ENCODE measurements at places on chromosomes 11 and 22. TPM values are rescaled to one million over a fixed set of nuclear protein-coding genes. Genes with fewer than 3 reads are reported as not detected.

DNA sequence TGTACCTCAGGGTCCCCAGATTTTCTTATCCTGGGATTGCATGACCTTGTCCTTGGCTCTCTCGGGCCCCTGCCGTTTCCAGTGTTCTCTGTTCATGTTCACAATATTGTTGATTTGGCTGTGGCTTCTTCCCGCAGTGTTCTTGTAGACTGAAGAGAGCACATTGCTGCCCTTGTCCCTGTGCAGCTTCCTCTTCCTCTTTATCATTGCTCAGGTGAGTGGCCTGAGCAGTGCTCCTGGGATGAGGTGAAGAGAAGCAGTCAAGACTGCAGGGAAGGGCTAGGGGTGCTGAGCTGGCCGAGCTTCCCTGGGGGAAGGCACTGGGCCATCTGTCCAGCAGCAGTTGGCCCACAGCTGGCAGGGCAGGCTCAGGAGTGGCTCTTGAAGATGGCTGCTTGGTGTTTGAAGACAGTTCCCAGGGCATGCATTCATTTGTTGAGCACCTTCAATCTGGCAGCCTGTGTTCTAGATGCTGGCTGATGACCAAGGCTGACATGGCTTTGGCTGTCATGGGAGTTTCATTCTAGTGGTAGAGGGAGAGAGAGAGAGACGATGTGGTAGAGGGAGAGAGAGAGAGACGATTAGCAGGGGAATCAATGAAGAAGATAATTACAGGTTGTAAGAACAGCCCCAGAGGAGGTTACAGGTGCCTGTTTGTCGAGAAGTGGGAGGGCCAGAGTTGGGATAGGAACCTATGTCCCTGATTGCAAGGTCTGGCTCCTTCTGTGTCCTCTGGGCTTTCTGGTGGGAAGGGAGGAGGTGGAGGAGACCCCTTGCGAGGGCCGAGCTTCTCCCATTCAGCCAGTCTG lies 17.4 kb downstream of the BMAL1 start:
- no peak for DNase-seq

- no peak for DNase-seq
Measured at GRCh38 chr11:74603845-74604244, 11.5 kb downstream of the POLD3 start.

DNA sequence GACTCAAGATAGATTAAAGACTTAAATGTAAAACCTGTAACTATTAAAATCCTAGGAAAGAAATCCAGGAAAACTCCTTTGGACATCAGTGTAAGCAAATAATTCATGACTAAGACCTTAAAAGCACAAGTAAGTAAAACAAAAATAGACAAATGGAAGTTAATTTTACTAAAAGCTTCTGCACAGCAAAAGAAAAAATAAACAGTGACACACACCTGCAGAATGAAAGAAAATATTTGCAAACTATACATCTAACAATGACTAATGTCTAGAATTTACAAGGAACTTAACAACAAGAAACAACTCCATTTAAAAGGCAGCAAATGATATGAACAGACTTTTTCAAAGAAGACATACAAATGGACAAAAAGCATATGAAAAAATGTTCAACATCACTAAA lies 359.1 kb downstream of the LUZP2 start:
- no peak for DNase-seq

GRCh38 chr11:117916956-117917355 lies 12.2 kb downstream of the TMPRSS13 start:
- no peak for DNase-seq

- DNase-seq: no peak
Measured at GRCh38 chr11:66841861-66842260, 1.4 kb upstream of the RCE1 start.

DNA sequence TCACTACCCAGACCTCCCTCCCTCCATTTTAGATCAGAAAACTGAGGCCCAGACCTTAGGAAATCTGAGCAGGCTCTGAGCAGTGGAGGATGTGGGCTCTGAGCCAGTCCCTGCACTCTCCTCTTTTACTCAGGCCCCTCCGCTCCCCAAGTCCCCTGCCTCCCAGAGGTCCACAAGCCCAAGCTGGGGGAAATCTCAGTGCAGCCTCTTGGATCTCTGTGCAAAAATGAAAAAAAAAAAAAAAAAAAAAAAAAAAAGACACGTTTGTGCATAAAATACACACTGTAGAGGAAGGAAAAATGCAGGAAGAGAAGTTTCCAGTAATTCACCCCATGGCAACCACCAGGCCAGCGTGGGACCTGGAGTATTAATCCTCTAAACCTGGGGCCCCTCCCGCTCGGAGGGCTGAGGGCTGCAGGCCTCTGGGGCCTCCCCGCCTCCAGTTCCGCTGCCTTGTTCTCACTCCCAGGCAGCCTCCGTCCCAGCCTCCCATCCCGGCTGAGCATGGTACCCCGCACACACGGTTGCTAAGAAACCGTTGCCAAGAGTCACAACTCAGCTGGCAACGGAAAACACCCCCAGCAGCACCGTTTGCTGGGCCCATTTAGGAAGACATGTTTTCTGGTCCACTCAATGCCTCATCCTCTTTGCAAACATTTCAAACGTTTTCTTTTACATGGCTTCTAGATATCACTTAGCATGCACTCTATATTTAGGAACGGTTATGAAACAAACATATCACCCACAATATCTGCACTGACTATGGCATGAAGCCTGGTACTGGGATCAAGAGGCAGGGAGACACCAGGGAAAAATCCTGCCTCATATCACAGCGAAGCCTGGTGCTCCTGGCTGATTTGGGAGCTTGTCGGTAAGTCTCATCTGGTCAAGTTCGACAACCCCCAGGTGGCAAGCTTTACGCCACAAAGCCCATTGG lies 227.5 kb downstream of the CTTN start:
- no peak for DNase-seq

DNA sequence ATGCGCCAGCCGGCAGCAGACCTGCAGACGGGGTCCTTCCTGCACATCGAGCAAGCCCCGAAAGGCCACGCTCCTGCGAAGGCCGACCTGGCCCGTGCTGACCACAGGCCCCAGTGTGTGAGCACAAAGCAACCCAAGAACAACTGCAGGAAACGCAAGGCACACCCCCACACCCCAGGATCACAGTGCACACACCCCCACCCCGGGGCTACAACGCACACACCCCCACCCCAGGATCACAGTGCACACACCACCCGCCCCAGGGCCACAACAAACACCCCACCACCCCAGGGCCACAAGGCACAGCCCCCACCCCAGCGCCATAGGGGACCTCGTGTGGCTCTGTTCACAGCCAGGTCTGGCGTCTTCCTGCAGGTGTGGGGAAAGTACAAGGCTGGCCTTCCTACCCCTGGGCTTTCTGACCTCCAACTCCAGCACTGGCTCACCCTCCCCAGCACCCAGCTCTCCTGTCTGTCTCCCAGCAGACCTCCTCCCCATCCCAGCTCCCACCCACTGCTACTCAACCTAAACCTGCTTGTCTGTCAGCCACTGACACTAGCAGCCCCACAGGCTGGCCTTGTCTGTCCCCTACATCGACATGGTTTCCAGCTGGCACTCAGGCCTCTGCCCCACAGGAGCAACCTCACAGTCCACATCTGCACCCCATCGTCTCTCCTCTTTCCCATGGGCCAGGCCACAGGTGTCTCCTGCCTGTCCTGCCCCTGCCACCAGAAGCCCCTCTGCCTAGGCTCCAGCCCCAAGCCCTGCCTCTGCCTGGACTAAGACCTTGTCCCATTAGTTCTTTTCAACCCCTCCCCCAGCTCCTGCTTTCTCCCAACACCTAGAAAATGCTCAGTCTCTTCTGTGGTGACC lies 20.5 kb upstream of the EFCAB6 start:
- no peak for DNase-seq

DNA sequence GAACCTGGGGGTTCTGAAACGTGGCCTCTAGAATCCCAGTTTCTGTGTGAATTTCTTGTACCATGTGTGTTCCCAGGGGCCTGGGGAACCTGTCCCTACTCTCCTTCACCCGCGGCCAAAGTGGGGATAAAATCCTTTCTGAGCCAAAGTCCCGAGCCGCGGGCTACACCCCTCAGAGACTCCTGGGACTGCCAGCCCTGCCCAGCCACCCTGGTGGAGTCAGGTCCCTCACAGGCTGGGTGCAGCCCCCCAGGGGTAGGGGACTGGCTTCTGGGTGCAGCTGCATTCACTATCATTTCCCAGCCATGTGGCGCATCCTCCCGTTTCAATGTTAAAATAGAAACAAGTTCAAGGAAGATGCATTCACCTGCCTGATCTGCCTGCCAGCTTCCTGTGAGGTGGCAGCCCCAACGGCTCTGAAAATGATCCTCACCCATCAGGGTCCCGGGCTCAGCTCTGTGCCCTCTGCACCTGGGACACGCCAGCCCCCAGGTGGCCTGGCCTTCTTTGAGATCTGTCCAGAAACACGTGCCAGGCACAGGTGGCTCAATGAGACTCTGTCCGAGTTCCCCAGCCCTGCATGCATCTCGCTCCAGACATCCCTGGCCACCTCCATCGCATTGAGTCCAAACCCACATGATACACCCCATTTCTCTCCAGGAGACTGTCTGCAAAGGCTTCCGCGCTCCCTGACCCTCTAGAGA lies 338.8 kb downstream of the CTTN start:
- no peak for DNase-seq

GRCh38 chr11:117851852-117852251 lies 24.6 kb downstream of the FXYD6 start:
- DNase-seq: no peak

DNA sequence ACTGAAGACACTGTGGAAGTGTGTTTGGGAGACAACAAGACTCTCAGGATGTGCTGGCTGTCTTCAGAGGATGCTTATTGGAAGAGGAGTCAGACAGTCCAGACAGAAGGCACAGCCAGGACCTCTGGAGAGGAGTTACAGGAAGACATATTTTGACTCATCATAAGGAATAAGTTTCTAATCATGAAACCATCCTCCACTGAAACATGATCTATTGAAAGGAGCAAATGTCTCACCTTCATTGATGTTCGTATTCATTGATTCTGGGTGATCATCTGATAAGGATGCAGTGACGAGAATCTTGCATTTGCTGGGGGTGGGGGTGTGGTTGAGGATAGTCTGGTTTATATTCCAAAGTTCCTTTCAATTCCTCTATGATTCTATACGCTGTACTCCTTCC lies 2.5 kb upstream of the CXCR5 start:
- DNase-seq: no peak

- DNase-seq: peak; percentile 84
Measured at GRCh38 chr22:28424427-28425080, 255.1 kb downstream of the TTC28 start.

DNA sequence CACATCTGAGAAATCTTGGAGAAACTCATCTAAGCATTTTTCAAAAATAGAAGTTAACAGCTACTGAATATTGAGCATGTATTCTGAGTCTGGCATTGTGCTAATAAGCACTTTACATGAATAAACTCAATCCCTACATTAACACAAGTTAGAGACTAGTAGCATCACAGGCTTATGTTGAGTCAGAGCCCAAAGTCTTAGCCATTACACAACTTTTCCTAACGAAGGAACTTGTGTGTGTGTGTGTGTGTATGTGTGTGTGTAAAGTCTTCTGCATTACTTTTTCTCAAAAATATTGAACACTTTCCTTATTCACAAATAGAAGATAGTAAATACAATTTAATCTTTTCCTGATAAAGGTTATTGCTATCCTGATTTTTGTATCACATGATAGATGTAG lies 8.7 kb upstream of the CLPB start:
- DNase-seq: no peak

- DNase-seq: no peak
Measured at GRCh38 chr22:45563362-45564040, 60.8 kb downstream of the FBLN1 start.

DNA sequence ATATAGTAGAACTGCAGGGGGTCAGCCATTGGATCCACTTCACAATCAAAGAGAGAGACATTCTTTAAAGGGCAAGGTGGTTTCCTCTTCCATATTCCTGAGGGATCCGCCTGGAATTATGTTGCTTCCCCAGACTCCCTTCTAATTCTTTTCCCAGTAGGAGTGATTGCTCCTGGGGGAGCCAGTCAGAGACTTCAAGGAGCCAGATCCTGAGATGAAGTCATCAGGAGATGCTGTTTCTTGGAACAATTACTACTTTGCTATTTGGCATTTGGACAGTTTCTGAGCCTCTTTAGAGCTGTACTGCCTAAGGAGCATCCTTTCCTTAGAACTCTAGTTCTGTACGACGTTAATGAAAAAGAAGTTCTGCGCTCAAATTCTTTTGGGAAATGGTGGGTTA lies 1.9 kb upstream of the OR9Q2 start:
- no peak for DNase-seq

DNA sequence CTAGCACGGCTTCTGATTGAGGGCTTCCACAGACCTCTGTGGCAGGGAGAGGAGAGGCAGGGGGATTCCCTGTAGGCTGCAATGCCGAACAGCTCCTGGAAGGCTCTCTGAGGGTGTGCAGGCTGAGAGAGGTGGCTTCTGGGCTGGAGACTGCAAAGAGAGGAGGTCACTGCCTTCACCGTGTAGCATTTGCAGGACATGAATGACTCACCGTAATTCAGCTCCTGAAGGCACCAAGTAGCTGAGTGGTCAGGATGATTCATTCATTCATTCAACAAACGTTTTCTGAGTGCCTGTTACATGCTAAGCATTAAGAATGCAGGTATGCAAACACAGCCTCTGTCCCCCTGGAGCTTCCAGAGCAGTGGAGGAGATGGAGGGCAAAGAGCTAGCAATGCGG lies 18.0 kb upstream of the EIF3D start:
- DNase-seq: peak; percentile 65

DNA sequence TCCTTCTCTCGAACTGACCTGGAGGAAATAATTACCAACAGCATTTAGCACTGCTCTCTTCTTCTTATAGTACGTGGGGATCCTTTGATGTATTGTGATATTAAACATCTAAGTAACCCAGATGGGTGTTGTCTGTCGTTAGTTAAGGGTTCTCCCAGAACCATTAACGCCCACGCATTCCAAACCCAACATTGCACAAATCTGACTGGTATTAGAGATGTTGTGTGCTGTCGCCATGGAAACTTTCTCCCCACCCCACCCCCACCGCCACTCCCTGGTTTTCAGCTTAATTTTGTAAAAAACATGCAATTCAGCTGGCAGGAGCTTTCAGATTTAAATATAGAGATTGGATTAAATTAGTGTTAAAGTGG lies 1495.2 kb downstream of the TBC1D22A start:
- DNase-seq: no peak

DNA sequence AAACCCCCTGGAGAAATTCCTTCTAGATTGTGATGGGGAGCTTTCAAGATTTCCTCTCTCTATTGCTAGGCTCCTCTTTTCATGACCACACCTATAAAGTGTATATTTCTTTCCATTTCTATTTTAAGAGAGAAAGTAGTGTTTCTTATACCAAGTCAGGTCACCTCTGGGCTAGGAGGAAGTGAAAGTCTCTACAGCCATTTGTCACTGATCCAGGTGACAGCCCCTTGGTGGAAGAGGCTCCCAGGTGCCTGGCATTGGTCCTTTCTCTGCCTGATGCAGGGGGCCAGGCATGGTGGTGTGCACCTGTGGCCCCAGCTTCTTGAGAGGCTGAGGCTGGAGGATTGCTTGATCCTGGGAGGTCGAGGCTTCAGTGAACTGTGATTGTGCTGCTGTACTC lies 64.7 kb downstream of the DHCR7 start:
- no peak for DNase-seq

The SH3BP1 gene
- 6.9 TPM for total RNA-seq

The ESAM gene
- not detected for total RNA-seq

The MLC1 gene
- 1.4 TPM for total RNA-seq

The NRXN2 gene
- 0.35 TPM for total RNA-seq

The MRGPRF gene
- total RNA-seq: not detected

The RAG2 gene
- total RNA-seq: not detected

The DDX17 gene
- total RNA-seq: 128 TPM

The MISFA gene
- total RNA-seq: 2.8 TPM

The PRR33 gene
- total RNA-seq: not detected

All from H4 (cell line).